MCF 10A (cell line): ENCODE measurements at places on chromosomes 2 and 18. TPM values are rescaled to one million over a fixed set of nuclear protein-coding genes. Genes with fewer than 3 reads are reported as not detected.
A peak's percentile ranks its signal among the peaks of the same experiment; 100 is the strongest.

- peak; percentile 31 for DNase-seq
These were observed at the start of gene ATP6V1C2 for GRCh38 chr2:10721396-10722251. TSS of gene ATP6V1C2 (plus strand) at chr2:10721630. CDS start at chr2:10722850, 1,220 bp downstream.

DNA sequence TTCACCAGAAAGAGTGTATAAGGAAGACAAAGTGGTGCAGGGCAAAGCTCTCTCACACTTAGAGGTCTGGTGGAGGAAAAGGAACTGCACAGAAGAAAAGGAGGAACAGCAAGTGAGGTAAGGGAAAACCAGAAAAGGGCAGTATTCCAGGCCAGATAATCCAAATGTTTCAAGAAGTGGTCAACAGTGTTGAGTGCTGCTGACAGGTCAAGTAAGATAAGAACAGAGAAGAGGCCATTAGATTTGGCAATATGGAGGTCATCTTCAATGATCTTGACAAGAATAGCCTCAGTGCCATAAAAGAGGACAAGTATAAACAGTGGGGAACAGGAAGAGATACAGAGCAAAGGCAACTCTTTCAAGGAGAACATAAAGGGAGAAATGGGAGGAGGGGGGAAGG is 15.0 kb downstream of the ADD2 start:
- DNase-seq, result no peak

GRCh38 chr2:117976581-117976980 is 37.3 kb downstream of the CCDC93 start:
- no peak for DNase-seq

DNA sequence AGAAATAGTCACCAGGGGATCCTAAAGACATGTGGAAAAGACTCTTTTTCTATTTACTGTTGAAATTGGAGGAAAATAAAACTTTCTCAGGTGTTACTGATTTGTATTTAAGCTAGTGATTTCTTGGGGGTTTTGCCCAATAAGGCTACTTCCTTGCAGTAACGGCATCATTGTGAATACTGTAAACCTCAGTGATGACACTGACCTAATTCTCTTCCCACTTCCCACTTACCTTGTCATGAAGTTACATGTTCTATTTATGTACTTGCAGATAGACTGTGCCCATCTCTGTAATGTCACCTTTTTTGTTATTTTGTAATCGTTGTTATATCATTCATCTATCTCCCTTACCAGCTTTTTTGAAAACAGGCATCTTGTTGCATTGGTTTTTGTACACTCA is 134.5 kb downstream of the KIAA1328 start:
- no peak for DNase-seq

DNA sequence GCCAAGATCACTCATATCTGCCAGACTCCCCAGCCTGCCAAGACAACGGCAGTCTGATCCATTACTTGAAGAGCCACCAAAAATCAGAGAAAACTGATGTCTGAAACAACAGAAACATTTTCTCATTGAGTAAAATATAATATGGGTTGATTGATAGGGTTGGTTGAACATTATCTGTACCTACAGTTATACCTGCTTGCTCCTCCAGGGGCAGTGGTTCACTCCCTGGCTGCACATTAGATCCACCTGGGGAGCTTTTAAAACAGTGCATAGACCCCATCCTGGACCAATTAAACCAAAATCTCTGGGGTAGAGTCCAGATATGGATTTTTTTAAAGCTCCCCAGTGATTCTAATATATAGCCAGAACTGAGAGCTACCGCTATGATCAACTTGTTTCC is 43.6 kb upstream of the SLC14A2 start:
- DNase-seq, result no peak

GRCh38 chr18:73544032-73544431 is 603.6 kb downstream of the FBXO15 start:
- DNase-seq, result no peak

DNA sequence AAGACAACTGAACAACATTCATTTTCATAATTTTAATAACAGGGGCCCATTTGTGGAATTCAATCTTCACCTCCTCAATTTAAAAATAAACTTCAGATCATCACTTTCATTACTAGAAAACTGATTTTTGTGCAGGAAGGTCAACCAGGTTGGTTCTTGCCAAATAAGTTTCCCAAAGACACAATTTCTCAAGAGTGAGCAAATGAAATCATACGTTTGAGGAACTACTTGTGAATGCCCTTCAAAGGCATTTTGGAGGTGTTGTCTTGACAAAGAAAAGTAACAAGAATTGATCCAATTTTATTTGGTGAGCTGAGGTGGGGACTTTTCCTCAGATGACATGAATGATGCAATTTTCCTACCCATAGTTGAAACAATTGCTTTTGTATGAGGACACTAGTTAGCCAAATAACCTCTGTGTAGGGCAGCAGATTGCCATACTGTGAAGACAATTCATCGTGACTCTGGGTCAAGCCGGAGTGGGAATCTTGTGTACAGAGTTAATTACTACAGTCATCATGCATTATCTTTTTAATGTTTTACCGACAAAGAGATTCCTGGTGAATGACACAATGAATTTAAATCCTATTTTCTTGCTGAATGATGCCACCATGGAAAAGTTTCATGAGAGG is 121.8 kb downstream of the TGFA start:
- no peak for DNase-seq

DNA sequence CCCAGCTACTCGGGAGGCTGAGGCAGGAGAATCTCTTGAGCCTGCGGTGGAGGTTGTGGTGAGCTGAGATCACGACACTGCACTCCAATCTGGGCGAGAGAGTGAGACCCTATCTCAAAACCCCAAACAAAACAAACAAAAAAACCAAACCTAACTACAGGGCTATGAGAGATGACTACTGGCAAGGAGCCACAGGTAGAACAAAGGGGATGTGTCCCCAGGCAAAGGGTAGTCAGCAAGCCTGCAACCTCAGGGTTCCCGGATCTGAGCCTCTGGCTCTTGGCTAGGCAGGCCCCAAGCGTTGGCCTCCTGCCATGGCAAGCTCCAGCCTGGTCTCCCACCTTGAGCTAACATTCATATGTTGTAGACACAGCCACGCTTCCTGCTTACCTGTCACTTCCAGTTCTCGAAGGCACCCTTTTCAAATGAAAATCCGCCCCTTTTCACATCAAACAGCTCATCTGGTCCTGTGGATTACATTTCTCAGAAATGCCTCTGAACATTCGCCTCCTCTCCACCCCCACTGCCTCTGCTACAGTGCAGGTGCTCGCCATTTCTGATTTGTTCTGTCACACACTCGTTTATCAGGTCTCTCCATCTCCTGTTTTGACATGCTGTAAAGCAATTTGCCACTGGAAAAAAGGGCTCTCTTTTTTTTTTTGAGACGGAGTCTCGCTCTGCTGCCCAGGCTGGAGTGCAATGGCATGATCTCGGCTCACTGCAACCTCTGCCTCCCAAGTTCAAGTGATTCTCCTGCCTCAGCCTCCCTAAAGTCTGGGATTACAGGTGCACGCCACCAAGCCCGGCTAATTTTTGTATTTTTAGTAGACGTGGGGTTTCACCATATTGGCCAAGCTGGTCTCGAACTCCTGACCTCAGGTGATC is 13.1 kb upstream of the ACTR3 start:
- DNase-seq, result peak; percentile 84

DNA sequence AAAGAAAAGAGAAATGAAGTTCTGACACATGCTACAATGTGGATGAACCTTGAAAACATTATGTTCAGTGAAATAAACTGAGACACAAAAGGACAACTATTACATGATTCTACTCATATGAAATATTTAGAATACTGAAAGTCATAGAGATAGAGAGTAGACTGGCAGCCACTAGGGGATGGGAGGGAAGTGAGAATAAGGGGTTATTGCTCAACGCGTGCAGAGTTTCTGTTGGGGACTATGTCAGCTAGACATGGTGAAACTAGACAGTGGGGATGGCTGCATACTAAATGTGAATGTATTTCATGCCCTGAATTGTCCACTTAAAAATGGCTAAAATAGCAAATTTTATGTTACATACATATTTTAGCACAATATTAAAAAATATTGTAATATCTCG is 108.7 kb upstream of the ATL2 start:
- DNase-seq, result no peak

DNA sequence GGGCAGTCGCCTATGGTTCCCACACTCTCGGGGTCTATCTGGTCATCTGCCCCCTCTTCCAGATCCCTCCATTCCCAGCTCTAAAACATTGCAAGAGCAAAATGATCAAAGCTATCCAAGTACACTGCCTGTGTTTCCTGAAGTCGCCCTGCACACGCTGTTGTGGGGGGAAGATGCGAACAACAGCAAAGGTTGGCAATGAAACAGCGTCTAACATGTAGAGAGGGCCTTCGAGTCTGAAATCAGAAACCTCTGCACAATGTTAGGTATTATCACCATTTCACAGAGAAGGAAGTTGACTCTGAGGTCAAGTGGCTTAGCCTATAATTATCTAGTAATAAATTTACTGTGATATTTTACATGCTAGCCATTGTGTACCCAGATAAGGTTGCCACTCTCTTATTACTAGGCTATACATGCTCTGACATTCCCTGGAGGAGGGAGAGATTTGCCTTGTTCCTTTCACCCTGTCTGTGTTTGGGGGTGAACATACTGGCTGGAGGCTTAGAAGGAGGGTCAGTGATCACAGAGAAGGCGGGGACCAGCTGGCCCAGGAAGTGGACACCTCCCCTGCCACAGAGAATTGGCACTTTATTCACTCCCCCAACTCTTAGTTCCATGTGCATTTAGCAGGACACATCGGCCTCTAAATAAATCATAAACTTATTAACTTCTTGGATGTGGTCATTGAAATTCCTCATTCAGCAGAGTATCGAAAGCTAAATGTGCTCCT is 36.8 kb downstream of the KCTD1 start:
- DNase-seq, result no peak

- DNase-seq, result no peak
These were observed 88.5 kb downstream of the EIPR1 start for GRCh38 chr2:3289171-3289515.

DNA sequence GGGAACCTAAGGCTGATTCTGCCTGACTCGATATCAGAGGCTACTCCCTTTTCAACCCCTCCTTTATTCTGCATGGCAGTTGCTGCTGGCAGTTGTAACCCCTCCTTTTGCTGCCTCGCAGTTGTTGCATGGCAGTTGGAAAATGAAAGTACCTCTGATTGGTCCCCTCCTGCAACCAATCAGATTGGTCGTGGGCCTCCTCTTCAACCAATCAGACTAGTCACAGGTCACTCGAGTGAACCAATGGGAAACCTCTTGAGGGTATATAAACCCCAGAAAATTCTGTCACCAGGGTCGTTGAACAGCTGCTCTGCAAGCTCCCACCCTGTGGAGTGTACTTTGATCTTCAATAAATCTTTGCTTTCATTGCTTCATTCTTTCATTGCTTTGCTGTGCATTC is 294.3 kb upstream of the SLC8A1 start:
- no peak for DNase-seq

- DNase-seq, result peak; percentile 30
These were observed 43.2 kb upstream of the UBE2F start for GRCh38 chr2:237923481-237924163.

- DNase-seq, result peak; percentile 66
These were observed 90.6 kb downstream of the POU3F3 start for GRCh38 chr2:104944495-104944894.

GRCh38 chr2:112680666-112681101 is 34.9 kb downstream of the SLC20A1 start:
- no peak for DNase-seq

- no peak for DNase-seq
These were observed 82.1 kb upstream of the CCDC141 start for GRCh38 chr2:179132076-179132475.

DNA sequence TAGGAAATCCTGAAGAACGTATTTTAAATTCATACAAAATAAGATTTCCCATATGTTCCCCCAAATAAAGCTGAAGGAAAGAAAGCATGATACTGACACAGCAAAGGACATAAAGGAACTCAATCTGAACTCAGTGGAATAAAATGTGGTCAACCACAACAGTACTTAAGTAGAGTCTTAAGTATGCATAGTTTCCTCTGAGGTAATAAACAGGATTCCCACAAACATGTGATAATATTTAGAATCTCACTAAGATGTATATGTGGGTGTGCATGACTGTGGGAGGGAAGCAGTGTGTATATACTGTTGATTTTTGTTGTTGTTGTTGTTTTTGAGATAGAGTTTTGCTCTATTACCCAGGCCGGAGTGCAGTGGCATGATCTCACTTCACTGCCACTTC is 69.3 kb downstream of the NOL10 start:
- DNase-seq, result peak; percentile 1

DNA sequence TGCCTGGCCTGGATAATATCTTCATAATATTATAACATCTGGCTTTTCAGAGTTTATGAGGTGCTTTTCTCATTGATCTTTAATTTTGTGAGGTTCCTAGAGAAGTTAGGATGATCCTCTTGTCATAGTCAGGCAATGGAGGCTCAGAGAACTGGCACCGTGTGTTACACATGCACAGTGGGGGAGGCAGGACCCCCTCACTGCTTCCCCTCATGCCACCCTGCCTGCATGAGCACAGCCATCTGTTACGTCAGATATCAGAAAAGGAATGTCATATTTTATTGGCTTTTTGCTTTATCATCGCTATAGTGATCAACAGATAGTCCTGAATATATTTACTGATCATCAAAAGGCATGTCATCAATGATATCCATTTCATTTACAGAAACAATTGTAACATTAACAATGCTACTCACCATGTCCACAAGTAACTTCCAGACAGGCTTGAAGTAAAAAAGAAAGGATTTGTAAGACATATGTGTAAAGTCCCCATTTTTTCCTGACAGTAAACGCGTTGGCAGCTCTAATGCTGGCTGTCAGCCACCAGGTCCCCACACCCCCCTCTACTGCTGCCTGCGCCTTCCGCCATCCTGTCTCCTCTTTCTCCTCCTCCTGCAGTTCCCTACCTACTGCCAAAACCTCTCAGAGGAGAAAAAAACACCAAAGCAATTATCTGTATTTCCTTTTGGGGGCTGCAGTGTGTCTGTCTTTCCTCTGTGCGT is 18.8 kb downstream of the ENOSF1 start:
- DNase-seq, result no peak

Gene ADRA2B
- total RNA-seq, result not detected in 2 replicates

Gene SLC66A3
- total RNA-seq, result 3.7 and 5.0 TPM in 2 replicates

Gene GPR35
- 0.42 and 0.81 TPM in 2 replicates for total RNA-seq

Gene DNAH7
- 0.91 and 0.98 TPM in 2 replicates for total RNA-seq

Gene CREG2
- not detected in 2 replicates for total RNA-seq
